SJSA1 (cell line): ENCODE measurements at places on chromosomes 11 and 22.

GRCh38 chr11:31995032-31995431, 95.8 kb upstream of the RCN1 start:
- DNase-seq, result no peak

DNA sequence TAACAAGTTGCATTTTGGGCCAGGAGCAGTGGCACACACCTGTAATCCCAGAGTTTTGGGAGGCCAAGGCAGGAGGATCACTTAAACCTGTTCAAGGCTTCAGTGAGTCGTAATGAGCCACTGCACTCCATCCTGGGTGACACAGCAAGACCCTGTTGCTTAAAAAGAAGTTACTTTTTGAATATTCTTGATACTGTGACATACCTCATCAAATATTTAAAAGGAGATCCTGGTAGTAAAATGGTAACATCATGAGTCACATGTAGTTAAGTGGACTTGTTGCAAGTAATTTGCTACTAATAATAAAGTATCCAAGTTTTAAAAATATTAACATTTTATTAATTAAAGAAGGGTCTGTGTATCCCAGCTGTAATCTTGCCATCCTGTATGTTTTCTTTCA, 18.3 kb downstream of the HMGXB4 start:
- no peak for DNase-seq

GRCh38 chr11:122647736-122648275, 7.7 kb upstream of the UBASH3B start:
- no peak for DNase-seq

GRCh38 chr22:37275134-37275533, 7.2 kb upstream of the CYTH4 start:
- DNase-seq, result no peak

- DNase-seq, result no peak
These were observed 21.7 kb downstream of the KIAA0930 start for GRCh38 chr22:45218976-45219375.

DNA sequence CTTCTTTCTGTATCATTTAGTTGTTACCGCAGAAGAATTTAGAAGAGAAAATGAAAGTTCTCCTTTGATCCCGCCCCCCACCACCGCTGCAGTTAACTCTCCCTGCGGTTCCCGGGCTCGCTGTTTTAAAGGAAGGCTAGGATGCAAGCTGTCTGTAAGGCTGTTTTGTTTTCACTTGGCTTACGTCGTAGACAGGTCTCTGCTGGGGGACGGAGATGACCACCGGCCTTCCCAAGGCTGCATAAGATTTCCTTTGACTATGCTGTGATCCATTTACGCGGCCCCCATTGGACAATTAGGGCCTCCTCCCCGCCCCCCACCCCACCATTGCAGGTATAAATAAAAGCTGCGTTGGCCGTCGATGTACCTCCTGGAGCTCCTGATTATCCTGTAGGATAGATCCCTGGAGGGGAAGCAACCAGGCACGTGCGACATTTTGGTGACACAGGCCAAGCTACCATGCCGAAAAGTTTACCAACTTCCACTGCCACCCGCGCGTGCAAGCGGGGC, 1.4 kb upstream of the CPT1A start:
- no peak for DNase-seq

- DNase-seq, result no peak
These were observed 3.4 kb downstream of the ZNF195 start for GRCh38 chr11:3375552-3375951.

DNA sequence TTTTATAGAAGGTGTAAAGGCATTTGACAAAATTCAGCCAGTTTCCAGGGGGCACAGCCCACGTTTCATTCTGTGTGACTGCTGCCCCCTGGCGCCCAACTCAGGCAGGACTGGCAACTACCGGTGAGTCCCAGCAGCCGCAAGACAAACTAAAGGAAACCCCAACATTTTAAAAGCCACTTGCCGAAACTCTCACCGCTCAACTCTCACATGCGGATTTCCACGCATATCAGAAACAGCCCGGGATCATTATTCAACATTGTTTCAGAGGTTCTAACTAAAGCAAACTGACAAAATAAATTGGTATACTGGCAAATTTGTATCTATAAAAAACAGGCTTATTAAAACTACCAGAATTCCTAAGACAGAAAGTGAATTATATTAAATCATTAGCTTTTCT, 48.2 kb downstream of the MORC2 start:
- DNase-seq, result peak; percentile 76

DNA sequence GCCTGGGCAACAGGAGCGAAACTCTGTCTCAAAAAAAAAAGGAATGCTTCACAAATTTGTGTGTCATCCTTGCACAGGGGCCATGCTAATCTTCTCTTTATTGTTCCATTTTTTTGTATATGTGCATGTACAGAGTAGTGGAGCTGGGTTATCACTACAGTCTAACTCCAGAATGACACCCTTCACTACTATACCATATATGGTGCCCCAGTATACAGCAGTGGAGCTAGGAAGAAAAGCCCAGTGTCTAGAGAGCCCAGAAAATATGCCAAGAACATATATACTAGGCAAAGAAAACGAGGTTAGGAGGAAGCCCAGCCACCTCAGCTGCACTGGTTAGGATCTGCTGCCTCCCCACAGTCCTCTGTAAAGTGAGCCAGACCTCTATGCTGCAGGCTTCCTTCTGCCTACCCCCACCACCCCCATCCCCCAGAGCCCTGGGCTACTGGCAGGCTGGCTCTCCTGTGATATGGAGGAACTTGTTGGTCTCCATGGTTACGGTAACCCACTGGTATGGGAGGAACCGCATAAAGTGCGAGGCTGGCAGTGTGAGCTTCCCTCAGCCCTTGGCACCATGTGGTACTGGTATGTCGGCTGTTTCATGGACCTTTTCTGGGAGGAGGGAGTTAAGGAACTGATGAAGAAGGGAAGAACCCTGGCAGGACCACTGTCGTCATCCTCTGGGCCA, 34.3 kb downstream of the RCOR2 start:
- DNase-seq, result no peak

DNA sequence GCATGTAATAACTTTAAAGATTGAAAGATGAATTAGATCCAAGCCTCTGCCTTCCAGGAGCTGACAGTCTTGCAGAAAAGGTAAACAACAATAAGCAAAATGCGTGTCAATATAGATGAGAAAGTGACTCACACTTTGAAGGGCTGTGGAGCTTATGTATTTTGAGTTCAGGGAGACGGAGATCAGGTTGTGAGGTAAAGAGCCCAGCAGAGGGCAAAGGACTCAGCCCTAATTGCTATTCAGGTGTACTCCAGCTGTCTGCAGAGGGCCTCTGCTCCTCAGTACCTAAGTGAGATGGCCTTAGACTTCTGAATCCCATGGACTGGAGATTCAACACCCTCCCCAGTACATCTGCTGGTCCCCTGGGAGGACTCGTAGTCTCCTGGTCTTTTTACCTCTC, 22.9 kb upstream of the CTR9 start:
- DNase-seq, result no peak

DNA sequence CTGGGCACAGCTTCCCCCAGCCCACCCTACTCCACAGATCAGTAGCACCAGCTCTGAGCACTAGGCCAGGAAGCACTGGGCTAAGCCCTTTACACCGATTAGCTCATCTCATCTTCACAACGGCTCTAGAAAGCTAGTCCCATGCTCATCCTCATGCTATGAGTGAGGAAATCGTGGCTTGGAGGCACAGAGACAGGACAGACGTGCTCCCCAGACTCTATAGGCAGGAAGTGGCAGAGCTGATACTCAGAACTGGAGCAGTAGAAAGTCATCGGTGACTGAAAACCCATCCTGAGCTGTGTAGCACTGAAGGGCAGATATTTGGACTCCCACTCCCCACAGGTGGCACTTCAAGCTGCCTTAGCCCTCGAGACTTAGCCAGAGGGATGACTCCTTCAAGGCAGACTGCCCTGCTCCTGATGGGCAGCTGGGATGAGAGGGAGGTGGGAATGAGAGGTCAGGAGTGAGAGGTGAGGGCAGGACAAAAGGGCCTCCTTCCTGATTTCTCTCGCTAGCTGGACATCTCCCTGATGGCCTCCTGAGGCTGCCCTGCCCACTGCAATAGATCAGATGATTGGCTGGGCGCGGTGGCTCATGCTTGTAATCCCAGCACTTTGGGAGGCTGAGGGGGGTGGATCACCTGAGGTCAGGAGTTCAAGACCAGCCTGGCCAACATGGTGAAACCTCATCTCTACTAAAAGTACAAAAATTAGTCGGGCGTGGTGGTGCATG, 9.7 kb downstream of the CD5 start:
- no peak for DNase-seq

GRCh38 chr11:16632295-16633200, 105.9 kb upstream of the C11orf58 start:
- peak; percentile 27 for DNase-seq

DNA sequence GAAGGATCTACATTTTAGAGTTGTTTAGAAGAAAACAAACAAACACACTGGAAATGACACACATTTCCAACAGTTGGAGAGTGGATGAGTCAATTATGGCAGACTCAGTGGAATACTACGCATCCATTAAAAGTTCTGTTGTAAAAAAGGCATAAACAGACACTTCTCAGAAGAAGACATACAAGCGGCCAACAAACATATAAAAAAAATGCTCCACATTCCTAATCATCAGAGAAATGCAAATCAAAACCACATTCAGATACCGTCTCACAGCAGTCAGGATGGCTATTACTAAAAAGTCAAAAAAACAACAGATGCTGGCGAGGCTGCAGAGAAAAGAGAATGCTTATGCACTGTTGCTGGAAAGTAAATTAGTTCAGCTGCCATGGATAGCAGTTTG, 298.2 kb downstream of the DDX10 start:
- DNase-seq, result no peak

DNA sequence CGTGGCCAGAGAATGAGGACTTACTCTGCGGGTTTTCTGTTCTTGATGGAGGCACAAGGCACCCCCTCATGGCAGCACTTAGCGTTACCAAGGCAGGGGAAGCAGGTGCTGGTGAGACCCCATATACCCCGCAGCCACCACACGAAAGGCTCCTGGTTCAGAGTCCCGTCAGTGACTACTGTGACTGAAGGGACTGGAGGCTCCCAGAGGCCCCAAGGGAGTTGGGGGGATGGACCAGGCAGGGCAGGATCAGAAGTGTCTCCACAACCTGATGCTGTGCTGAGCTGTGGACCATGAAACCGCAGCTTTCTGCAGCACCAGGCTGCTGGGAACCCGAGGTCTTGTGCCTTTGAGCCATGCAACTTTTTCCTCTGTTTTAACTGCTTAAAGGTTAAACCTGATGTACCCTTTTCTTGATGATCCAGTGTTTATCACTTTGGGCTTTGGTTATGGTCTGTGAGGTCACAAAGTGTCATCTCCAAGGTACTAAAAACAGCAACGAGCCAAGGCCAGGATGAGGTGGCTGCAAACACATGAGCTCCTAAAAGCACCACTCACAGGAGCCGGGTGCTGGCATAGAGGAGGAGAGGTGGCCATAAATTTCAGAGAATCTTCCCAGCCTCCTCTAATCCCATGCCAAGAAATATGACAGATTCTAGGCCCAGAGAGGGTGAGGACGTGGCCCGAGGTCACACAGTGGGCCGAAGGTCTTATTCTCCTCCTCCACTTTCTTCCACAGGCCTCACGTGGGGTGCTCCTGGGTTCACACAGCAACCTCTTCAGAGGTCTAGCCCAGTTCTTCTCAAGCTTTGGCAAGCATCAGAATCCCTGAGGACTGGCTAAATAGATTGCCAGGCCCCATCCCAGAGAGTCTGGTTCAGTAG, 4.2 kb upstream of the LRRC32 start:
- no peak for DNase-seq

GRCh38 chr22:35690001-35690400, 27.7 kb upstream of the APOL5 start:
- no peak for DNase-seq

DNA sequence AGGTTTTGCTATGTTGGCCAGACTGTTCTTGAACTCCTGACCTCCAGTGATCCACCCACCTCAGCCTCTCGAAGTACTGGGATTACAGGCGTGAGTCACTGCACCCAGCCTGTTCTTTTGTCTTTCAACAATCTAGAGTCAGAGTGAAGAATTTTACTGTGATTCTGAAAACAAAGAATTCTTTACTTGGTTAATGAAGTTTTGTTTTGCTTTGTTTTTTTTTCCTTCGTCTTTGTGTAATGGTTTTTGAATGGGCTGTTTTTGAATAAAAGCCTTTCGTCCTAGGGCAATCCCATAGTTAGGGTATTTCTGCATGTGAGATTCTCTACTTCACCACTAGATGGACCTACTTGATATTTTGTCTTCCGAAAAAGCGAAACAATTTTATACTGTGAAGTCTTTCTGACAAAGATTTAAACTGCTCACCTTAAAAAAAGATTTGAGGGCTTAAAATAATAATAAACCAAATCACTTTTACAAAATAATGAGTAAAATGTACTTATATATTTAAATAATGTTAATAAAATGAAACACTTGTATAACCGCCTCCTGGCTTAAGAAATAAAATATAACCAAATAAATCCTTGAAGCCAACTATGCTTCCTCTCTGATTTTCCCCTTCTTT, 43.4 kb upstream of the SC5D start:
- DNase-seq, result peak; percentile 80

- DNase-seq, result no peak
These were observed 20.6 kb downstream of the BCR start for GRCh38 chr22:23200898-23201297.

DNA sequence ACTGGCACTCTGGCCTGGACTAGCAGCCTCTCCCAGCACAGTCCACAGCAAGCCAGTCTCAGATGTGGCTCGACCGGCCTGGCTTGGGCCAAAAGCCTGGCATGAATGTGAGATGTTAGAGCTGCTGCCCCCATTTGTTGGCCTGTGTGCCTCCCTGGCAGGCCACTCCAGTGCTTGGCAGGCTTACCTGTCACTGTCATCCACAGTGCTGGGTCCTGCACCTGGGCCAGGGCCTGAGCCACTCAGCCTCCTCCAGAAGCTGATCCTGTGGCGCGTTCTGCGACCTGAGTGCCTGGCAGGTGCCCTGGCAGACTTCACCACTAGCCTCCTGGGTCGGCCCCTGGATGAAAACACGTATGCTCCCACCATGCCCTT, 36.1 kb downstream of the RRP8 start:
- no peak for DNase-seq

GRCh38 chr22:45194686-45195085, 31.0 kb downstream of the NUP50 start:
- no peak for DNase-seq

DNA sequence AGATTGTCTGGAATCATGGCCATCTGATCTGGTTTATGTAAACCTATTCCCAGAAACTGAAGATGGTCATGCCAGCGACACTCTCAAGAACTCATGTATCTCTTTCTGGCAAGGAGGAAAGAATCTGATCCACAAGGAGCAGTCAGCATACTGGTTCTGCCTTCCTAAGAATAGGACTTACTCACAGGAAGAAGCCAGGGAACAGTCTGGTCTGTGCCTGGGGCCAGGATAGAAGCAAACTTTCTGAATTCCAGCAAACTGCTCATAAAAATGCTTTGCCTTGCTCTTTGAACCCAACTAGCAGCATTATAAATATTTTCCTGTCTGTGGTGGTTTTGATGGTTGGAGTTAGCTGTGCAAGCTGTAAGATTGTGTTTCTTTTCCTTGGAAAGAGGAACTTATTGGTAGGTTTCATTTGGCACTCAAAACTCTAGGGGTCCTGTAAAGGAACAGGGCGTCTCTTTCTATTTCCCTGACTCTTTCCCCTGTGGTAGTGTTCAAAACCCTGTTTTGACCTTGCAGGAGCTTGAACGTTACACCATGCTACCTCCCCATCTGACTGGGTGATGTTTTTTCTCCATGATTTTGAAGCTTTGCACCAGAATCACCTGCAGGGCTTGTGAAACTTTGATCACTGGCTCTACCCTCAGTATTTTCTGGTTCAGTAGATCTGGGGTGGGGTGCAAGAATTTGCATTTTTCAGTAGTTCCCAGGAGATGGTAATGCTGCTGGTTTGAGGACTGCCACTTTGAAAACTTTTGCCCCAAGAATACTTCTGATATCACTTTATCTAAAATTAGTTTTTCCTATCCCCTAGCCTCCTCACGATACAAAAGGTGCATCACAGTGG, 627.8 kb upstream of the ANO5 start:
- DNase-seq, result no peak

GRCh38 chr11:57585301-57585700, 12.2 kb upstream of the SERPING1 start:
- DNase-seq, result no peak
